ENCODE measurements at places on chromosomes 11 and 22.

DNA sequence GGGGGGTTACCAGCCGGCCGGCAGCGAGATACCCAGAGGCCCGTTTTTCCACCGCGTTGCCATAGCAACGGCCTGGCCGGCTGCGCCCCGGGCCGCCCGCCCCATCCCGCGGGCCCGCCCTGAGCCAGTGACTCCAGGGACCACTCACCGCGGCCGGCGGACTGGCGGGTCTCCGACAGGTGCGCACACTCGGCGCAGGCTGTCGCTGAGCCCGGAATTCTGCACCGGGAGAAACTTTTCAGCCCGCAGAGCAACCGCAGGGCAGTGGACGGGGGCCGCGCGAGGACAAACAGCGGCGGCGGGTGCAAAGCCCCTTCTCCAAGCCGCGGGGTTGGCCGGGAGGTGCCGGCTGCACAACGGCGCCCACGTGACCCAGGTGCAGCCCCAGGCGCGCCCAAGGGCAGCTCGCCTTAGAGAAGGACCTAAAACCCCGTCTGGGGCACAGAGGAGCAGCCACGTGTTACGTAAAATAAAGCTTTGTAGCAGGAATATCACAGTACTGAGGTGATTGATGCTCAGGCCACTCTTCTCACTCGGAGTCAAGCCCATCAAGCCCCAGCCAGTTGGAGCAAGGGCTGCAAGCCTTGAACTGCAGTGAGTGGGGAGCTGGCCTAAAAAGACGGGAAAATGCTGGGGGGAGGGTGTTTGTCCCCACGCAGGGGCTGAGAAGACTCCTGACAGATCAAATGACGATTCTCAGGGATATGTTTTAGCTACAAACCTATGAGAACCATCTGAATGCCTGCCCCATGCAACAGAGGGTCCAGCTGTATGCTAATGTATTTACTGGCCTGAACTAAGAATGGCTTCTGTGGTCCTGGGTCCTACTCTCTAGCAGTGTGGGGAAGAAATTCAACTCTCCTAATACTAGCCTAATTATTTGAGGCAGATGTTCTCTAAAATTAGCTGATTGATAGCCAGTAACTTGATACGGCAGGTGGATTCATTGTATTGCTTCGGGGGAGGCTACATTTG is at the start of gene STK33:
TSS of gene STK33 (minus strand) at position 294 of the 975 bp plus-strand sequence. CDS start 119,323 bp downstream, outside the sequence.
- peak; percentile 68 for DNase-seq

- no peak for DNase-seq
Measured at GRCh38 chr11:19419808-19420207, 179.1 kb upstream of the E2F8 start.

- DNase-seq, result no peak
Measured at GRCh38 chr11:118845369-118845768, 38.3 kb upstream of the CXCR5 start.

- DNase-seq, result no peak
Measured at GRCh38 chr11:6693342-6694228, 10.4 kb upstream of the MRPL17 start.

DNA sequence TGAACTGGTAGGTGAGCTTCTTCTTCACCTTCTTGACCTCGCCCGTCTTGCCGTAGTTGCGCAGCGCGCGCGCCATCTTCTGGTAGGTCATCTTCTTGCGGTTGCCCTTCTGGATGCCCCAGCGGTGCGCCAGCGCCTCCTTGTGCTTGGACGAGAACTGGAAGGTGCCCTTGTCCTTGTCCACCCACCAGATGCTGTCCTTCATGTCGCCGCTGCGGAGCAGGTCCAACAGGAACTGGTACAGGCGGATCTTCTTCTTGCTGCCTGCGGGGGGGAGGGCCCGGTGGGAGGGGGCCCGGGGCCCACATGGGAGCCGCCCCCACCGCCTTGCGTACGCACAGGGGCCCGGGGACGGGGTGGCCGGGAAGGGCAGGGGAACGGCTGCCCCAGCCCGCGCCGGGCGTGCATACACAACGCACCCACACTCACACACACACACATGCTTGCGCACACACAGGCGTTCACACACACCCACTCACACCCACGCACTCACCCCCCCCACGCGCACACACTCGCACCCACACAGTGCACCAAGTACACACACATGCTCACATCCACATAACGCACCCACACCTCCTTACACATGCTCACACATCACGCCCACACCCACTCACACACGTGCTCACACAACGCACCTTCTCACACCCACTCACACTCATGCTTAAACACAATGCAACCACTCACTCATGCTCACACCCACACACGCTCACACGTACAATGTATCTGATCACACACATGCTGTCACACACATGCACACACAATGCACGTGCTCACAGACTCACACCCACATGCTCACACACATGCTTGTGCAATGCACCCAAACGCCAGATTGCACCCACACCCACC is 3.0 kb upstream of the MYBPC3 start:
- peak; percentile 95 for DNase-seq

DNA sequence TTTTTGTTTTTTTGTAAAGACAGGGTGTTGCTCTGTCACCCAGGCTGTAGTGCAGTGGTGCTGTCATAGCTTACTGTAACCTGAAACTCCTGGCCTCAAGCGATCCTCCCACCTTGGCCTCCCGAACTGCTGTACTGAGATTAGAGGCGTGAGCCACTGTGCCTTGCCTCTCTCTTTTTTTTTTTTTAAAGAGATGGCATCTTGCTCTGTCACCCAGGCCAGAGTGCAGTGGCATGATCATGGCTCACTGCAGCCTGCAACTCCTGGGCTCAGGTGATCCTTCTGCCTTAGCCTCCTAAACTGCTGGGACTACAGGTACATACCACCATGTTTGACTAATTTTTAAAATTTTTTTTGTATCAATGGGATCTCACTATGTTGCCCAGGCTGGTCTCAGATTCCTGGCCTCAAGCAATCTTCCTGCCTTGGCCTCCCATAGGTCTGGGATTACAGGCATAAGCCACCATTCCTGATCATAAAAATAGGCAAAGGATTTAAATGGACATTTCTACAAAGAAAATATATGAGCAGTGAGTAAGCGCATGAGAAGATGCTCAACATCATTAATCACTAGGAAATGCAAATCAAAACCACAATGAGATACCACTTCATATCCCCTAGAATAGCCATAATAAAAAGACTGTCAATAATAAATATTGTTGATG is 17.3 kb upstream of the CLNS1A start:
- no peak for DNase-seq

DNA sequence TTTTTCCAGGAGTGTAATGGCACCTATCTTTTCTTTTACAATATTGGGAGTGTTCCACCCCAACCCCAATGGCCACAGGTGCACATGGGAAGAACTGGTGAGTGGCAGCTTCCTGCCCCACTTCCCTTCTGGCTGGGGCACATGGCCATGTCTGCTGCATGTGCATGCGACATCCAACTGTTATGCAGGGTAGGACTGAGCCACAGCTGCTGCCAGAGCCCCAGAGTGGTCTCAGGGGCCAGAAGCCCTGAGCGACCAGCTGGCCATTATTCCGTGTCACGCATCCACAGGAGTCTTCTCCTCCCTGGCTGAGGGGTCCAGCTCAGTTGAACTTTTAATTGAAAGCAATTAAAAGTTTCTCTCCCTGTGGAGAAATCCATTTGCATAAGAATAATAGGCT is 8.7 kb upstream of the GLYAT start:
- no peak for DNase-seq

GRCh38 chr11:73257342-73258103 is 14.6 kb upstream of the P2RY6 start:
- peak; percentile 86 for DNase-seq

- DNase-seq, result no peak
Measured at GRCh38 chr11:58330861-58331260, 28.0 kb downstream of the OR5B17 start.

DNA sequence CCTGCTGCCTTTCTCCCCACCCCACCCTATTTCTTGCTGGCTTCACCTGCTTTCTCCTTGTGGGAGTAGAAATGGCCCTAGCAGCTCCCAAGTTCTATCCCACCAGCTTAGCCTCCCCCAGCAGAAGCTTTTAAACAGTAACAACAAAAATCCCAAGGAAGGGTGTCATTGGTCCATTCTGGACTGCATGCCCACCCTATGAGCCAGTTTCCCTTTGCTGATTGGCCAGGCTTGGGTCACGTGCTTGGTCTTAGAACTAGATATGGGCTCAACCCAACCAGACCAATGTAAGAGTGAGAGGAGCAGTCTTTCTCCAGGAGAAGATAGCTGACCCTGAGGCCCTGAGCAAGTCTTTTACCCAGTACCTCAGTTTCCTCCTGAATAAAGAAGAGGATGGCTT is 2.3 kb downstream of the MTFP1 start:
- no peak for DNase-seq

DNA sequence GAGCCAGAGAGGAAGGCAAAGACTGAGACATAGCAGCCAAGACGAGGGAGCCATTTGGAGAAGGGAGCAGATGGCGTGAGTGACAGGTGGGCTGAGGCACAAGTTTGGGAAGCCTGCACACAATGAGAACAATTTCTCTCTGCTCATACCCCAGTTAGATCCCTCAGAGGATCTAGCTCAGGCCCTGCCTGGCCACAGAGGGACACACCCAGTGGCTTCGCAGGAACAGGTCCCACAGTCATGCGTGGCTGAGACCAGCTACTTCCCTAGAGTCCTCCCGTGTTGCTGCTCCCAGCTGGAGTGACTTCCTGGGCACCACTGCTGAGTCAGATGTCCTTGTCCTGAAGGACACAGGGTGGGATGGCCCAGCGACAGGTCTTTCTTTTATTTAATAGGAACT is 33.4 kb upstream of the LYVE1 start:
- no peak for DNase-seq

- no peak for DNase-seq
Measured at GRCh38 chr11:77908835-77909234, 85.6 kb downstream of the INTS4 start.

- DNase-seq, result no peak
Measured at GRCh38 chr11:112961751-112962578, 745 bp downstream of the NCAM1 start.

GRCh38 chr11:36985562-36985961 is 387.5 kb upstream of the RAG2 start:
- DNase-seq, result no peak

GRCh38 chr11:33691066-33691864 is 9.4 kb downstream of the C11orf91 start:
- no peak for DNase-seq

DNA sequence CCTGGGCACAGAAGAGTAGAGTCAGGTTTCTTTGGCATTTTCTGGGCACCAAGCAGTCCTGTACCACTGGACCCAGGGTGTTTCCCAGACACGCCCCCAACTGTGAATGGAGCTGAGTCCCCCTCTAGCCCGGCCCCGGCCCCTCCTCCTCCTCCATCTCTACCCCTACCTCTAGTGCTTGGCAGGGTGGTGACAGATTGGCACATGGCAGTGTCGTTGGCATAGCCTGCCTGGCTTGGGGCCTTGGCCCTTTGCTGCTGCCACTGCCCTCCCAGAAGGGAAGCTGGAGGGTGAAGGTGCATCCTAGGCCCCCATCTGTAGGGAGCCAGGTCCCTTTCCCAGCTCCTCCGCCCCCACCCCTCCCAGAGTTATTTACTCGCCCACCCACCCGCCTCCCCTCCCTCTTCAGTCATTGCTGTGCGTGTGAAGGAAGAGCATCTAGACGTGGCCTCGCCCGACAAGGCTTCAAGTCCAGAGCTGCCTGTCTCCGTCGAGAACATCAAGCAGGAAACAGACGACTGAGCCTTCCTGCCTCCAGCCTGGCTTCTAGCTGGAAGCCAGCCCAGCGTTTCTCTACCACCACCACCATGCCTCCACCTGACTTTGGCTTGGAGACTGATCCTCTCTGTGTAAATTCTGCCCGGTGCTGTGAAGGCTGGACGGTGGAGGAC is 10.9 kb downstream of the CHADL start:
- DNase-seq, result no peak

GRCh38 chr11:15577519-15577918 is 462.8 kb downstream of the INSC start:
- DNase-seq, result no peak

DNA sequence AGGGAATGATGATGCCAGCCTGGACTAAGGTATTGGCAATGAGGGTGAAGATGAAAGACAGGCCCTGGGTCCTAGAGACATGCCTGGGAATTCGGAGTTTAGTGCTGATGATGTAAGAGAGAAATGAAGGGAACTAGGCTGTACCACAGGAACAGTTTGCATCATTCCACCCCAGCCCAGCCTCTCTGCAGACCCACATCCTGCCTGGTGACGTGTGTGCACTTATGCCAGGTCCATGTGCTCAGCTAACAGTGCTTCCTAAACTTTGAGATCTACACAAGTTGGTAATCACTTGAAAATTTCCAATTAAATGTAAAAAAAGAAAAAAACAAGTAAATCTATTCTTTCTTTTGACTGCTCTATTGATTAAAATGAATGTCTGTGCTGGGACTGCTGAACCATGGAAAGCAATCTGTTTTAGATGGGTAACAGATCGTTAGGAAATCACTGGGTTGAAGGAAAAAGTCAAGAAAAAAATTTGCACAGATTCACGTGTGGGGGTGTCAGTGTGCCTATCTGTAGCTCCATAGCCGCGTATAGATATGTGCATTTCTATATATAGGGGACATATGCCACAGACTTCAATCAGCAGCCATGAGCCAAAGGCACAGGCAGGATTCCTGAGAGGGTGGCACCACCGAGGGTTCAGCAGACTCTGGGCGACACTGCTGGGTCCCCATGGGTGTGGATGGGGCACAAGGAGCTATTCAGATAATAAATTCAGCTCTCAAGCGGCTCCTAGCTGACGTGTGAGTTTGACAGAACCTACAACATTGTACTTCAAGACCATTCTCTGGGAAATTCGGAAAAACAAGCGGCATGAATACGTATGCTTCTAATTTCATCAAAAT is 131.1 kb upstream of the OPCML start:
- no peak for DNase-seq

DNA sequence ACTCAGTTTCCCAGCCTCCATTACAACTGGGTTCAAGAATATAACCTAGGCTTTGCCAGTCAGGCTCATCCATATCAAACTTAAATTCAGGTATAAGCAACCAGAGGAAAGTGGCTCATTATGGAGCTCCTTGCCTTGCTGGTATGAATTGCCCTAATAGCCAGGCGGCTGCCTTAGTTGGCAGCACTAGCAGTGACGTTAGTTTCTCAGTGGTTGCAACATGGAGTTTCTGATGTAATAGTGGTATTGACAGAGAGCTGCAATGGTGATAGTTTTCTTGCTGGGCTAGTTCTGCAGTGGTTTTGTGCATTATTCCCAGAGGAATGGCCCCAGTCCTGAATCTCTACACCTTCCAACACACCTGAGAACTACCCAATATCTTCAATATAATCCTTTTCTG is 3.8 kb upstream of the TMEM123 start:
- no peak for DNase-seq

GRCh38 chr11:19290356-19290755 is 49.6 kb upstream of the E2F8 start:
- no peak for DNase-seq

DNA sequence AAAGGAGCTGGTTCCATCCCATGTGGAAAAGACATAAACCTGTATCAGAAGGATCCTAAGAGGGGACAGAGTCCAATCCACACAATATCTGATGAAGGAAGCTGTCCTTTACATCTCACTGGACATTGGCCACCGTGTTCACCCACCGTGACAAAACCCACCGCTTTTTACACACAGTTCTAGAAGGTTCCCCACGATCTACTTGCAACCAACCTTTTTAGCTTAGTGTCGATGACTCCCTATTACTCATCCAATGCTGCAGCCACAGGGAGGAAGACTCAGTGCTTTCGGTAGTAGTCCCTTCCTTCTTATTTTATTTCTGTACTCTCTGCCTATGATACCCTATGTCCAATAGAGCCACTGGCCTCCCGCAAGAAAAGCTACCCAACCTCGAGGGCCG is 65.4 kb downstream of the MAPK1 start:
- no peak for DNase-seq

Measured in H54 (cell line).